ENCODE measurements at places on chromosomes 16 and 17. TPM values are rescaled to one million over a fixed set of nuclear protein-coding genes. Genes with fewer than 3 reads are reported as not detected.

DNA sequence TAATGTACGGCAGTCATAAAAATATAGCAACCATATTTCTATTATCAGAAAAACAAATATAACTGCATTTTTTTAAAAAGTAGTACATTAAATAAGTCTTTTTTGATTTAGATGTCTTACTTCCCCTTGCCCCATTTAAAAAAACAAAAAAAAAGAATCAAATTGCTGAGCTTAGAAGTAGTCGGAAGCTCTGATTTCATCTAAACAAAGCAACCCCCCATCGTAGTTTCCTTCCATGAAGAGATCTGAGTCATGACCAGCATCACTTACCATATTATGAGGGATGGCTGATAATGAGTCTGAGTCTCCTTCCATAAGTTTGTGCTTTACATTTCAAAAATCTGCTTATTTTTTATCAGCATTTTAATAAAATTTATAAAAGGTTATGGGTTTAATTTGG is 86.2 kb downstream of the ITFG1 start:
- DNase-seq = no peak

DNA sequence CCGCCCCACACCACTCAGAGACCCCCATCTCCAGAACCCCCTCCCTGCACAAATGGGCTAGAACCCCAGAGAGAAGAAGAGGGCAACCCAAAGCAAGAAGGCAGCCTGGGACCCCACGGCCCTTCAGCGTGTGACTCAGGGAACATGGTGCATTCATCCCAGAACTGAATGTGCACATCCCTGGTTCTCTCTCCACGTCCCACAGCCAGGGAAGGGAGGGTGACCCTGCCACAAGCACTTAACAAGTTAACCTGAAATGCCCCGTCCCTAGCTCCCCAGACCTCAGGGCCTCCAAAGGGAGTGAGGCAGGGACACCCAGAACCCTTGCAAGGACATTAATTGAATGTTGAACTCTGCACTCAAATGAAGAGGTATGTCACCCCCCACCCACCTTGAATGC is 202.5 kb upstream of the TNRC6C start:
- no peak for DNase-seq

DNA sequence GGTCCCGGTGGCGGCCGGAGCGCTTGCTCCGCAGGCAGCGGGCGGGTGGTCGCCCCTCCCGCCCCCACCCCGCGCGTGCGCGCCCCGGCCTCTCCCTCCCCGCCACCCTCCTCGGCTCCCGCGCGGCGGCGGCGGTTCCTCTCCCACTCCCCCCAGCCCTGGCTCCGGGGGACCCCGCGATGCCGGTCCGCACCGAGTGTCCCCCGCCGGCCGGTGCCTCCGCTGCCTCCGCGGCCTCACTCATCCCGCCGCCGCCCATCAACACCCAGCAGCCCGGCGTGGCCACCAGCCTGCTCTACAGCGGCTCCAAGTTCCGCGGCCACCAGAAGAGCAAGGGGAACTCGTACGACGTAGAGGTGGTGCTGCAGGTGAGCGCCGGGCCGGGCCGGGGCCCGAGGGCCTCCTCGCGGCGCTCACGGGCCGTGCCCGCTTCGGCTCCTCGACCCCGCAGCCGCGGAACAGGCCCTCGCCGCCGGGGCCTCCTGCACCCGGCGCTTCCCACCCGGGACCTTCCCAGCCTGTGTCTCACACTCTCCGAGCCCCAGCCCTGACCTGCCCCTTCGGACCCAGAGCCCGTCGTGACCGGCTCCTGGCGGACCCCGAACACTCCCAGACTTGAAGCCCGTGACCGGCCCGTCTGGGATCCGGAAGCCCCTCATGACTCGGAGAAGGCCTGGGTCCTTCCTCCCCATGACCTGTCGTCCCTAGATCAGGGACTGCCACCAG is 490 bp downstream of the GID4 start:
- no peak for DNase-seq

GRCh38 chr17:75152922-75153779 is 1.2 kb downstream of the JPT1 start:
- no peak for DNase-seq

Gene SLFN14
- total RNA-seq = 0.31 TPM

DNA sequence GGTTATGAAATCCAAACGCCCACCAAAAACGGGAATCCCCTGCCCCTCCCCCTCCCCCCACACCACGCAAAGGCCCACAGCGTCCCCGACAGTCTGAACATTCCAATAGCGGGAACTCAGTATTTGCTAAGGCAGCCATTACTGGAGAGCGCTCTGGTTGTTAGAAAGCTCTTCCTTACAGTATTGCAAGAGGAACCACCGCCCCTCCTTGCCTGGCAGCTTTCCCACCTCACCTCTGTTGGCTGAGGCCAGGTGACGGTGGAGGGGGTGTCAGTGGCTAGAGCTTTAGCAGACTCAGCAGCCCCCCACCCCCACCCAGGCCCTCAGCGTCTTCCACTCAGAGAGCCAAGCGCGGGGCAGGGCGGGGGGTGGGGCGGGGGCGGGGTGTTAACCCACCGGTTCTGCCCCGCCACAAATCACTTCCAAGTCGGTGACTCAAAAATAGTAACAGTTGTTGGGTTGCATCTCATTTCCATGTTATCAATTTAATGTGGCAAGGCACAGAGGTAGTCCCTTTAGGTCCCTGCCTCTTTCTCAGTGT is 2.2 kb upstream of the PLEKHH3 start:
- DNase-seq = no peak

DNA sequence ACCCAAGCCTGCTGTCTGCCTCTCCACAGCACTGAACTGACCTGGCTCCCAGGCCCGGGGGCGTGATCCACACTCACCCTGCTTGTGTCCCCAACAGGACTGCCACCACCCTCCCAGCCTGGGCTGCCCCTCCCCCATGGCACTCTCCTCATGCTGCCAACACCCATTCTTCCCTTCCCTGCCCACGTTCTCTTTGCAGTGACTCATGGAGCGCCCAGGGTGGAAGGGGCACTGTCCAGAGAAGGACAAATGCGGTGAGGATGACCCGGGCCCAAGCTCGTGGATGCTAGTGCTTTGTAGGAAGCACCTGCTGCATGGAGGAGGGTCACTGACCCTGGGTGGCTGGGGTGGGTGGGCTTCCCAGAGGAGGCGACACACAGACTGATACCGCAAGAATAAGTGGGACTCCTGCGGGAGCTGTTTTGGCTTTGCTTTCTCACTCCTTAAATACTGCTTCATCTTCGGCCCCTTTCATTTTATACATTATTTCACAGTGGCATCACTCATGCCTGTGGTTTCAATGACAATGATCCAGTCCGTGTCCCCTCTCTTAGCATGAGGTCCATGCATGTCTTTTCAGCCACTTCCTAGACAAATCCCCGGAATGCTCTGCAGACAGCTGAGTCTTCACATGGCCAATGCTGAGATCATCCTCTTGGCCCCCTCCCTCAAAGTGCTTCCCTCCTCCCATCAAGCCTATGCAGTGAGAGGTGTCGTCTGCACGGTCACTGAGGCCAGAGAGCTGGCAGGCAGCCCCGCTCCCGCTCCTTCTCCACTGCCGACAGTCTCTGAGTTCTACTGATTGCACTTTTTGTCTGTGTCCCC is 17.6 kb downstream of the CDK5R1 start:
- no peak for DNase-seq

GRCh38 chr16:24156777-24157176 is 99.4 kb upstream of the CACNG3 start:
- no peak for DNase-seq

GRCh38 chr17:10118788-10119130 is 79.6 kb downstream of the GAS7 start:
- no peak for DNase-seq

Measured in occipital lobe (tissue), 3 donors.